Activated CD4-positive, alpha-beta T cell treated with anti-CD3 and anti-CD28 coated beads, Interleukin-2, Interleukin-6, amounts not matched to agents 100 ng/mL and 50 ng/mL, durations not matched to agents 16 hours and 8 hours (primary cell): ENCODE measurements at places on chromosomes 2 and 18.

DNA sequence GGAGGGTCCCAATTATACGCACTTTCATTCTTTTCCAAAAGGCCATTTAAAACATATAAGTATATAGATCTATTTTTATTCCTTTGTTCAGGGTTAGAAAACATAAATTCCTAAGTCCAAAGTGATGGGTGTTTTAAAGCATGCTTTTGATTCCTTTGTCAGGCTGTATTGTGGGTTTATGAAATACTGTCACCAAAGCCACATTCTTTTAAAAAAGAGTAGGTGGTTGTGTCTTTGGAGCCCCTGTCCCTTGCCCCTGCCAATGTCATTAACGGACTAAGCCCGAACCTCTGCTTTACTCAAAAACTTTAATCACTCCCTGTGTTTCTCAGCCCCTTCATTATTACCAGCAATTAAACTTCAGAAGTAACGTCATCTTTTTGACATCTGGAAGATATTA, 104.9 kb upstream of the APCDD1 start:
- no peak for DNase-seq

- DNase-seq: no peak
These were observed 2.8 kb upstream of the TCF7L1 start for GRCh38 chr2:85130407-85130806.

DNA sequence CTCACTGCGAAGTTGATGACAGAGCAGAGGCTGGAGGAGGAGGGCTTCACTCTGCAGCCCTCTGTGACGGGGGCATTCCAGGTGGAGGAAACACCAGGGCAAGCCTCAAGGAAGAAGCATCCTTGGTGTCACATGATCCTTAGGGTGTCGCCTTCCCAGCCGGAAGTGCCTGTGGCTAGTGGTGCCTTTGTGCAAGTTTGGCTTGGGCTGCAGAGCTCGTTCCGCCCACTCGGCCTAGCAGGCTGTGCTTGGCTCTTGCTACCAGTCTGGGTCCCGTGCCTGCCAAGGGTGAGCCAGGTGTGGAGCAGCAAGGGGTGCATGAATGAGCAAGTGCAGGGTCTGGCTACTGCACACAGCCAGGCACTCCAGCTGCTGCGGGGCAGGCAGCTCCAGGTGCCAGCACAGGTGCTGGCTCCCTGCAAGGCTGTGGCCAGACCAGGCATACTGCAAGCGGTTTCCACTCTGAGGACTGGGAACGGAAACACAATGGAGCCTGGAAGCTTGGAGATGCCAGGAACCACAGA, 325.3 kb upstream of the SMIM21 start:
- DNase-seq: no peak

DNA sequence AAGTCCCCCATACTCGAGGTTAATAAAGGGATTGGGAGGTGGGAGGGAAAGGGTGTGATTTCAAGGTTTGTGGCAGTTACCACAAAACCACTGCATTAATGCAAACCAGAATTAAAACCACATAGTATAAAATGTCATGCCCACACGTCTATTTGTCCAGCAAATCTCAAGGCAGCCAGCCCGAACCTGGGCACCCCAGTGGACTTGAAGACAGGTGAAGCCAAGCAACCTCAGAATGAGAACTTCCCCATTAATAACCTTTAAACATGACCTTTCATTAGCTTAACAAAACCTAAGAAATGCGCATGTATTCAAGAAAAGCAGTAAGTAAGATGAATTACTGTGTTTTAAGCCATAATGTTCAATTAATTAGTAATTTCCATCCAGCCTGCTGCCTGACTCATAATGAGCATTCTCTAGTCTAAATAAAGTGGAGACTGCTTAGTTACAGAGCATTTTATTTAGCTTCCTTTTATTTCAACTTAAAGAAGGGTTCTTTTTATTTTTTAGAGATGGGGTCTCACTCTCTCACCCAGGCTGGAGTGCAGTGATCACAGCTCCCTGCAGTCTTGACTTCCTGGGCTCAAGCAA, 229.6 kb downstream of the FAM210A start:
- no peak for DNase-seq

DNA sequence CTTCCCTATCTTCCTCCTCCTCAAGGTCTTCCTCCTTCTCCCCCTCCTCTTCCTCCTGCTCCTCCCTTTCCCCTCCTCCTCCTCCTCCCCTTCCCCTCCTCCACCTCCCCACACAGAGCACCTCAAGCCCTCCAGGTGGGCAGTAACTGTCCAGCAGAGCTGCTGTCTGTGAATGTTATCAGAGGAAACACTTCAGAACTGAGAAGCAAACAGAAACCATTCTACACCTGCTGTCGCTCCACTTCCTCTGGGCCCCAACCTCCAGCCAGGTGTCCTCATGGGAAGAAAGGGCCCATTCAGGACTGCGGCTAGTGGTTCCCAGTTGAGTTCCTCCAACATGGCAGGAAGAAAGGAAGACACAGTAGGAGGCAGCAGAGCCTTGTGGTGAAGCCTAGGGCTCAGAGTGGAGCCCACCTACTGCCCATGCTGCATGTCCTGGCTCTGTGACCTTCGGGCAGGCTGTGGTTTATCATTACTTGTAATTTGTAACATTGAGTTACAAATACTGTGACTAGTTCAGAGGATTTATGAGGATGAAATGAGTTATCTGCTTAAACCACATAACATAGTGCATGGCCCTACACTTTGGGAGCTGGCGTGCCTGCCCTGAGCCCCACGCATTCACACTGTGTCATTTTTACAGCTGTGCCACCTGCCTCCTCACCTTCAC, 165.9 kb upstream of the ID2 start:
- peak; percentile 49 for DNase-seq

DNA sequence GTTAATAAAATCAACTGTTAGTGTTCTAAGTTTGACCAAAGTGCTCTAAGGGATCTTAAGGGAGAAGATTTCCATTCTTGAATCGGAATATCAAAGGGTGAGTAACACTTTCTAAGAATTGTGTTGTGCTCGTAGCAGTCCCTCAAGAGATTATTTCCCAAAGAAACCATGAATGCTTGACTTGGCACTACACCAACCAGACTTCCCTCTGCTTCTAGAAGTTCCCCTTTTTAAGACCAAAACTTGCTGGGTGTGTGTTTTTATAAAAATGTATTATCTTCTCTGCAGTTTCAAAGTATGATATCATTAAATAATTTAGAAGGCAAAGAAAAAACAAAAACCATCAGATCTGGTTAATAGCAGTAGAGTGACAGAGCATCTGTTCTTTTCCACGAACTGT, 522.0 kb upstream of the FAM98A start:
- DNase-seq: no peak
